Inflammatory macrophage treated with lipopolysaccharide for 1 hour (primary cell): ENCODE measurements at places on chromosomes 7 and 10.

DNA sequence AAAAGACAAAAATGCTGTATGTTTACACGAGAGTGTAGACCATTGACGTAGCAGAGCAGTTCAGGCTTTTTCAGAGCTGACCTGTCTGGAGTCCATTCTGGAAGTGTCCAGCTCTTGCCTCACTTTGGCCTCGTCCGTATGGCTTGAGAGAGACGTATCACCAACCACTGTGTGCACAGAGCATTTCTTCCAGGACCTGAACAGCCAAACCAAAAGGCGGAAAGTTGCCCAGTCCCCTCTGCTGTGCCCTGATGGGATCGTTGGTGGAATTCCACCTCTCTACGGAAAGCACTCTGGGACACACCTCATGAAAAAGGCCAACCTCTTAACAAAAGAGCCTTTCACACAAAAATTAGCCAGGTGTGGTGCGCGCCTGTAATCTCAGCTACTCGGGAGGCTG is 184.7 kb upstream of the SH2B2 start:
- DNase-seq = no peak

- no peak for DNase-seq
Measured at GRCh38 chr10:43695321-43695720, 46.6 kb upstream of the ZNF32 start.

GRCh38 chr10:76086761-76087639 is 655.6 kb downstream of the LRMDA start:
- peak; percentile 31 for DNase-seq

- DNase-seq = no peak
Measured at GRCh38 chr10:6743291-6743849, 163.3 kb upstream of the PRKCQ start.

DNA sequence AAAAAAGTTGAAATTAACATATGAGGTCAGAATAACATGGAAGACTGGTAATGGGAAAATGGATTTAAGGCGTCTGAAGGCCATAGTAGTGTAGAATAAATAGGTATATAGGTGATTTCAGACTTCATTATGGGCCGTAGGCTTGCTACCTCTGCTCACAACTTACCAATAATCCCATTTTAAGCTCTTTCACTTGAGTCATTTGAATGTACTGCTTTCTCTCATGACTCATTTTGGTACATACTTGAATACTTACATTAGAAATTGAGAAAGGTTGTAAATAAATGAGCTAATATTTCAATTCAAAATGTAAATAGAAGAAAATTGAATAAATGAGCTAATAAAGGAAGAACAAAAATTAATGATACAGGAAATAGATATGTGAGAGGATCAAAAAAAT is 42.2 kb upstream of the NEUROD6 start:
- no peak for DNase-seq

- peak; percentile 43 for DNase-seq
Measured at GRCh38 chr10:124047427-124048152, 45.8 kb downstream of the CHST15 start.

- no peak for DNase-seq
Measured at GRCh38 chr10:15265056-15265455, 96.6 kb upstream of the NMT2 start.

- DNase-seq = no peak
Measured at GRCh38 chr10:77139252-77140160, 498.1 kb downstream of the KCNMA1 start.

DNA sequence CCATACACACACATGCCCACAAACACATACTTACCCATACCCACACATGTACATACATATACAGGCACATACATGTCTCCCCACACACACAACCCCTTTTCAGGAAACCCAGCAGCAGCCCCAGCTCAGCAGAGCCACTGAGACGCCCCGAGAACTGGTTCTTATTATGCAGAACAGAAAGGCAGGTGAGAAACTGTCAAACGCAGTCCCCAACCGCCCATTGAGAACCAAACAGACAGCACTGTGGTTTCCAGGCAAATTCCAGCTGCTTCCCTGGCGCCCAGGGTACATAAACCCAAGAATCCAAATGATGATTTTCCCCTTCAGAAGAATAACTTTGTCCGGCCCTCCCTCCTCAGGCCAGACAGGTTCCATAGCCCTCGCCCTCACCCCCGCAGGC is 366.6 kb upstream of the ZMIZ1 start:
- no peak for DNase-seq

DNA sequence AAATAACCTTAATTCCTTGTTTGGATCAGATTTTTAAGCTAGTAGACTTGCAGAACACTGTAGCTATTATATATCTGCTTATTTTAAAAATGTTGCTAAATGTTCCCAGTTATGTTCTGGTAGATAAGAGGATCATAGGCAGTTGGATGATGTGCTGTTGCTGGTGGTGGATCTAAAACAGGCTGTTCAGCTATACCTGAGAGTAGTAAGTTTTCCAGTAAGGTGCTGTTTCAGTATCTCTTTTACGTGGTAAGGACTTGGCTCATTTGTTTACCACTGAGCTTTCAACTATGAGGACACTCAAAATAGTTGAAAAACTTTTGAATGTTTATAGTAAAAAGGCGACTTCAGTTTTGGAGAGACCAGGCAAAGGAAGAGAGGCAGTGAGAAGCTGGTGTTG is 180.9 kb downstream of the CDK14 start:
- no peak for DNase-seq

DNA sequence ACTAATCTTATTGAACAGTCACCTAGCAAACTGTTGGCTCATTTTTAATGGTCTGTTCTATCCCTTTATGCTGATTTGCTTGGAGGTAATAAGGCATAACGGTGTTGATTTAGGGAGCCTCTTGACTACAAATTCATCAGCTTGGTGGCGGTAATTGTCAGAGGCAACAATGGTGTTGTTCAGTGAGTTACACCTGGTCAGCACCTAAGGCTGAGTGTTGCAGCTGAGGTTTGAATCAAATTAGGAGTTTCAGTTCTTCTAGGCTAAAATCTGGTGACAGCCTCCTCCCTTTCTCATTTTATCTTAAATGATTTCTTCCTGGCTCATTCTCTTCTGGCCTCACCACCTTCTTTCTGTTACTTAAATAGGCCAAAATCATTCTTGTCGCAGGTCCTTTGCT is 42.3 kb upstream of the SP8 start:
- DNase-seq = no peak

DNA sequence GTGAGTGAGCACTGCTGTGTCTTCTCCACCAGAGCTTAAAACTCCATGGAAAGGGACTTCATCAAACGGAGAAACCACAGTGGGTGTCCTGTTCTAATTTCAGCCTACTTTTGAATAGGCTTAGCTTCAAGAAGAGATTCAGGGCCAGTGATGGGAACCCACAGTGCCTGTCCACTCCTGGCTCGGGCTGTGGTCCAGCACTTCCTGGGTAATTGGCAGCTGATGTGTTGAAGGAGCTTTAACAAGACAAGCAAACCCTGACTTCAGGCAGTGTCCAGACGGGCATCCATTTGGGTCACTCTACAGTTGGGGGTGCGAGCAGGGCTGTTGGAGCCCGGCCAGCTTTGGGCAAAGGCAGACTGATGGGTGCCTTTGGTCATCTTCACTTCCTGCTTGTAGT is 14.5 kb downstream of the VWC2 start:
- no peak for DNase-seq

- no peak for DNase-seq
Measured at GRCh38 chr7:42237811-42238541, 967 bp upstream of the GLI3 start.

DNA sequence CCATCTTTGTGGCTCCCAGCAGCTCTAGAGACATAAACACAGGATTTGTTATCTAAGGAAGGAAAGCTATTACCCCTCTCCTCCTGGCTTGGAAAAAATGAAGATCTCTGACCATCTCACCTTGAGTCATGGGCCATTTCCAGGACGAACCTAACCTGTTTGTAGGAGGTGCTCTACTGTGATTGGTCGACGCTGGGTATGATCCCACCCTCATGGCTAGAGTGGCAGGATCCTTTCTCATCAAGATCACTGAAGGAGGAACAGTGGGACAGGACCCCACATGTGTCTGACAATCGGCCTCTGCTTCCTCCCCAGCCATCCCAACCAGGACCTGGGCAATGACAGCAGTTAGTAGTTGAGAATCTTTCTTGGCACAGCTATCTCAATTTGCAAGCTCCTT is 144.1 kb downstream of the EMX2 start:
- no peak for DNase-seq

DNA sequence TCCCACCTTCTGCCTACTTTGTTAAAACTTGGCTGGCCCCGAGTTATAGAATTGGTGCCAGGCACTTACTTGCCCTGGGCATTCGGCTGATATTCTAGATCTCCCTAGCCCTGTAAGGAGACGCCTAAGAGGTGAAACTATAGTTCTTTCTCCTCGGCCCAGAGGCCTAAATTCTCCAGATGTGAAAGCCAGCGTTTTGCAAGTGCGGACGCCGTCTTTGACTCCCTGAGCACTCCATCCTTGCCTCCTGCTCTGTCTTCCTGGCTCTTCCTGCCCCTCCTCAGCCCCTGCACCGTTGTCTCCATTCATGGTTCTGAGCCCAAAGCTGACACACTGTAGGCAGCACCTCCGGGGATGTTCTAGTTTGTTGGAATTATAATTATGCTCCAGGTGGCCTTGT is 11.2 kb downstream of the SMKR1 start:
- DNase-seq = no peak

GRCh38 chr10:11533328-11533781 is 78.1 kb downstream of the USP6NL start:
- DNase-seq = peak; percentile 65

- DNase-seq = no peak
Measured at GRCh38 chr10:44280226-44281014, 104.5 kb downstream of the CXCL12 start.

GRCh38 chr10:109895095-109895818 is 28.1 kb downstream of the XPNPEP1 start:
- no peak for DNase-seq

DNA sequence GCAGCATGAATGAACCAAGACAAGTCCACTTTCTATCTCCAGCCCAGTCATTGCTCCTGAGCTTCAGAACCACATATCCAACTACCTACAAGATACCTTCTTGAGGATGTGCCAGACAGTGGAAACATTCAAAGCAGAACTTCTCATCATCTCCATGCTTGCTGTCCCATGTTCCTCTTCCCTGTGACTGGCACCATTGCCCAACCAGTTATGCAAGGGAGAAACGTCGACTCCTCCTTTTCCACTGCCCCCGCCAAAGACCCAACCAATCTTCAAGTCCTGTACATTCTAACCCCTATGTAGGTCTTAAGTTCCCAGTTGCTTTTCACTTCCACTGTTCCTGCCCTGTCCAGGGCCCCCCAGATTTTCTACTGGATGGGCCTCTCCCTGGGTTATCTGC is 225.7 kb downstream of the RPS24 start:
- peak; percentile 83 for DNase-seq
